ENCODE measurements at places on chromosomes 1 and 21. TPM values are rescaled to one million over a fixed set of nuclear protein-coding genes. Genes with fewer than 3 reads are reported as not detected.

The KRTAP10-10 gene
- not detected for total RNA-seq

GRCh38 chr1:233629305-233629935 is 15.5 kb downstream of the KCNK1 start:
- no peak for DNase-seq

DNA sequence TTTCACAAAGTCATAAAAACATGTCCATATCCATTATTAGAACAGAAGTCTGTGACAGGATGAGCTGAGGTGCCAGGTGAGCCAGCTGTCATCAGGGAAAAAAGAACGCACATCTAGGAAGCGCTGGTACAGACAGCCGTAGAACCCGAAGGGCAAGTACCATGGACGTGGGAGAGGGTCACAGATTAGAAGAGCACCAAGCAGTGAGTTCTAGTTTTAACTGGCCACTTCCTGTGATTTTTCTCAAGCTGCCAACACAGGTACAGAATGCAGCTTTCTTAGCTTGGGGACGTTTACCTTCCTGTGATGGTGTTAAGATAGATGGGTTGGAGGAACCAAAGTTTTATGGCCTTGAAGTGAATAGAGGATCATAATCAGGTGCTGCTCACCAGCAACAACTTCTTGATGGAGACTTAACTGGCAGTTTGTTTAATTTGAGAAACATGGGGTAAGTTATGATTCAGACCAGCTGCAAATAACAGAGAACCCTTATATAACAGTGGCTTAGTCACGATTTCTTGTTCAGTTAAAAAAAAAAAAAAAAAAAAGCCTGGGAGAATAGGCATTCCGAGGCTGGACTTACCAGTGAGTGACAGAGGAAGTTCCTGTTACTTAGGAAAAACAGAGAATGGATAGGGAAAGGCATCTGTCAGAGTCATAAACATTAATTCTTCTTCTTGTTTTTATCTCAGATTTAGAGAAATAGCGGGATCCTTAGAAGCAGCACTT is 30.9 kb downstream of the AGT start:
- no peak for DNase-seq

DNA sequence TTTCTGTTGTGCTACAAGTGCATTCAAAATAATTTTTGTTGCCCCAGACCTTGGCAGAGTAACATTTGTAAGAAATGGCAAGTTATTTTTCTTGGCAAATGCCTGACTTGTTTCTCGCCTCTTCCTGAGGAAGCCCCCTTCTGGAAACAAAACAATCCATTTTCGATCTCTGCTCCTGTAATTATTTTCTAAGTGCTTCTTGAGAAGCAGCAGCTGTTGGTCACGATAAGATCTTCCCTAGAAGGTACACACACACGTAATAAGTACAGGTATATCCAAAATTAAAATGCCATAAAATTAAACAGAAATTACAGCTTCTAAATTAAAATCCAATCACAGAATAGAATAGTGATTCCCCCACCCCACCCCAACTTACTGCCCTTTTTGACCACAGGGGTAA is 47.3 kb downstream of the LPGAT1 start:
- no peak for DNase-seq

The PAQR6 gene
- total RNA-seq: 1.0 TPM

The HSD3B1 gene
- not detected for total RNA-seq

DNA sequence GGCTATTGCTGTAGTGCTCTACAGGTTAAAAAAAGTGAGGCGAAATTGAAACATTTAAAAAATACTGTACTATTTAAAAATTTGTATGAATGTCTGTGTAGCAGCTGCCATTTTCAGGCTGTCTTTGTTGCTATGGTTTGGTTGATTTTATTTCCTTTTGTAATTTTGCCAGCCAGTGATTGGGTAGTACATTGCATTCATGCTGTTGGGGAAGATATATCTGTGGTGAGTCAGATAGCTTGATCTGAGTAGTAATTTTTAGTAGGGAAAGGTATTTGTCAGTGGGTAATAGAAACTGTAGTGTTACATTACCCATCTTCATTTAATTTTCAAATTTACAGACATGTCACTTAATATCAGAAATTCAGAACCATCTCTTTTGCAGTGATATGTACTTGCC is 15.0 kb downstream of the NFIA start:
- DNase-seq: no peak

GRCh38 chr1:109163551-109163950 is 49.6 kb downstream of the ELAPOR1 start:
- no peak for DNase-seq

The C1orf116 gene
- not detected for total RNA-seq

- DNase-seq: no peak
Measured at GRCh38 chr1:111821121-111821745, 65.5 kb downstream of the DDX20 start.

DNA sequence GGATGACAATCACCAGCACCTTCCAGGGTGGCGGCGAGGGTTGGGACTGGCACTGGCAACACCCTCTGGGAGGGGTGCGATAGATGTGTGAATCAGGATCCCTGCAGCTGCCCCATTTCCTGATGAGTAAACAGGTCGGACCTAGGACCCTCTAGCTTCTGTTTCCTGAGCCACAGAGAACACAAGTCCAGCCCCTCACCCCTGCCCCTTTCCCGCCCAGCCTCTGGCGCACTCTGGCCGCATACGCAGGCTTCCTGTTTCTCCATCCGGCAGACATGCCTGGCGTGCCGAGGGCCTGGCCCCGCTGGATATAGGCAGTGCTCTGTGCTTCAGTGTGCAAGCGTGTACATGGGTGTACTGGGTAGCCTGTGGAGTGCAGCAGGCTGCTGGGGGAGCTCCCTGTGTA is 4.6 kb downstream of the PEAR1 start:
- DNase-seq: no peak

DNA sequence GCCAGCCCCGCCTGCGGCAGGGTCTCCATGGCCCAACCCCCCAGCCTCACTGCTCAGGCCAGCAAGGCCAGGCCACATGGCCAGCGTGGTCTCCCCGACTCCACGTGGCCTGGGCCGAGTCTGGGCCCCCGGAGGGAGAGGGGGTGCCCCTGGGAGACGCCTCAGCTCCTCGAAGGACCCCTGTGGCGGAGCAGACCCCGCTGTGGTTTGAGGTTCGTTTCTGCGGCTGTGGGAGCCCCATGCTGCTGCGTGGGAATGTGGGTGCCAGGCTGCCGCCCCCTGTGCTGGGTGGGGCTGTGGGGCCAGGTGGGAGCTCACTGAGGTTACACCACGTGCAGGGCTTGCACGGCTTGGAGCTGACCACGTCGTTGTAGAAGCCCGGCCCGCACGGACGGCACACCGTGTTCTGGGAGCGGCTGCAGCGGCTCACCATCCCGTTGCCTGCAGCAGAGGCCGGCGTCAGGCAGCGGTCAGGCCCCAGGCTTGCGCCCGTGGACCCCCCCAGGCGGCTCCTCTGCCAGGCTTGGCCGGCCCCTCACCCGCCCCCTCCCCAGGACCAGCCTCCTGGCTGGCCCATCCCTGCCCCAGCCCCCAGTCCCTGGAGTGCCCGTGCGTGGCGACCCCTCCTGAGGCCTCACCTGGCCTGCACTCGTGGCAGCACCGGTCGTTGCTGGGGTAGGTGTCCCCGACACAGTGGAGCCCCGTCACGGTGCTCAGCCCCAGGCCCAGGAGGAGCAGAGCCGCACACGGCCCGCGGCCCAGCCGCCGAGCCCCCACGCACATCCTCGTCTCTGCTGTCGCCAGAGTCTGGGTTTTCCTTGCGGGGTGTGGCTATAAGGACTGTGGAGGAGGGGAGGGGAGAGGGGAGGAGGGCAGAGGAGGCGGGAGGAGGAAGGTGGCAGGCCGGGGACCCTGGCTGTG is at the start of gene TNFRSF4:
Gene TNFRSF4, minus strand, starts transcription at position 809 of the 921 bp plus-strand sequence. Its CDS starts 26 bp downstream, at position 783.
- no peak for DNase-seq

DNA sequence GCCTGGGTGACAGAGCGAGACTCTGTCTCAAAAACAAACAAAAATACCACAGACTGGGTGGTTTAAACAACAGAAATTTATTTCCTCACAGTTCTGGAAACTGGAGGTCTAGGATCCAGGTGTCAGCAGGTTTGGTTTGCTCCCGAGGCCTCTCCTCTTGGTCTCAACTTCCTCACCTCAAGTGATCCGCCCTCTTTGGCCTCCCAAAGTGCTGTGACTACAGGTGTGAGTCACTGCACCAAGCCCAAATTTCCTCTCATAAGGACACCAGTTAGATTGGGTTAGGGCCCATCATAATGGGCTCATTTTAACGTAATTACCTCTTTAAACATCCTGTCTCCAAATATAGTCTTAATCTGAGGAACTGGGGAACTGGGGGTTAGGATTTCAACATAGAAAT is 35.5 kb downstream of the MFSD2A start:
- no peak for DNase-seq

- DNase-seq: no peak
Measured at GRCh38 chr1:174690266-174690665, 242.5 kb downstream of the GPR52 start.

The SH2D2A gene
- total RNA-seq: 2.5 TPM

DNA sequence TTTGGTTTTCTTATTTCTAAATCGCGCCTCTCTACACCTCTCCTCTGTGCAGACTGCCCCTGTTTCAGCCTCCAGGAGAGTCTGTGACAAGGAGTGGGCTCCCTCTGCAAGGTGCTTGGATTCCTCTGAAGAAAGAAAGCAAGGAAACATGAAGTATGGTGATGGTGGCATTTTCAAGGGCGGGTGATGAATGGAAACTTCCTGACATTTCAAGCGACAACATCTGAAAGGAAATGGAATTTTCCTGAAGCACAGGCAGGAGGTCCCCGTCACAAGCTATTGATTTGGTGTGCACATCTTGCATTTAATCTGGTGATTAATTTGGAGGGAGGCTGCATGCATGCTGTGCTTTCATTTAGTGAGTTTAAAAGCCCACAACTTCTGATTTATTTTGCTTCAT is 164.6 kb upstream of the FGGY start:
- no peak for DNase-seq

GRCh38 chr21:42226626-42227025 is 7.7 kb downstream of the ABCG1 start:
- DNase-seq: no peak

The LRRC47 gene
- total RNA-seq: 17.3 TPM
